ENCODE measurements at places on chromosomes 1 and 21. TPM values are rescaled to one million over a fixed set of nuclear protein-coding genes. Genes with fewer than 3 reads are reported as not detected.

DNA sequence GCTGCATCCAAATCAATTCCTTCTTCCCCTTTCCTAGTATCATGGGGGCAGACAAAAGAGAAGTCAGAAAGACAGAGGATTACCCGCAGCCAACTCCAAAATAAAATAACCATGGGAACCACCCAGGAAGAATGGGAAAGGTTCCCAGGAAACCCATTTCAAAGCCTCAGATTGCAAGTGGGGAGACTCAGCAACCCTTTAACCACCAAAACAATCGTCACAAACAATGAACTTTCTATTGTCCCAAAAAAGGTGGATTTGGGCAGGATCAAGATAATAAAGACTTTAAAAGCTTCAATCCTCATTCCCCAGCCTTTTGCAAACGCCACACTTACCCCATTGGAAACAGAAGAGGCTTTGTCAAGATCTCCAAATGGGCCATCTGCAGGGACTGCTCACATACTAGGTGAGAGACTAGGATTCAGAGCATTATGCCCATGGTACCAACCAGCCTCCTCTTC, 5.1 kb downstream of the TIAM1 start:
- DNase-seq, result no peak

DNA sequence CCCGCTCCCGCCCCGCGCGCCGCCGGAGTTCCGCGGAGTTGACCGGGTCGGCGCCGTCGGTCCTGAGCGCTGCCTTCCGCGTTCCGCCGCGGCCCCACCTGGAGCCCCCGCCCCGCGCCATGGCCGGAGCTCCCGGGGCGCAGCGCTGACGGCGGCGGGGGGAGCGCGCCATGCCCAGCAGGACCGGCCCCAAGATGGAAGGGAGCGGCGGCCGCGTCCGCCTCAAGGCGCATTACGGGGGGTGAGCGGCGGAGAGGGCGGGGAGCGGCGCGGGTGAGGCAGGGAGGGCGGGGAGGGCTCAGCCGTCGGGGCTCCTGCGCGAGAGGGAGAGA, 216 bp downstream of the PRKCZ start:
- no peak for DNase-seq

DNA sequence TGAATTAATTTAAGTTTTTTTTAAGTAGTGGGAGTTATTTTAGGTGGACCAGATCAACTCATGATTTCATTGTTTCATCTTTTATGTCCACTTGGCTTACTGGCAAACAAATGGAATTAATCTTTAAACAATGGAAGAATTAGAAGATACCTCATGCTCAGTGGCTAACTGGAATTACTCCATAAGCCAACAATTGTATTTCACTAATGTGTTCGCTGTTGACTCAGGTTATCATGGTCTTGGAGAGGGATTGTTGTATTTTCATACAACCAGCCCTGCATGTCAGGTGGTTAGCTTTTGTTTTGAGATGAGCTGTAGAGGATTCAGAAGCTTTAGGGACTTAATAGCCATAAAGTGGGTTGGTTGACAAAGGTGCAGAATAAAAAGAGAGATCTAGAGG, 57.2 kb upstream of the HMCN1 start:
- no peak for DNase-seq

GRCh38 chr1:225522588-225523262, 94.9 kb upstream of the LBR start:
- DNase-seq, result no peak

CDA gene
- total RNA-seq, result 10.1 TPM

SNAPIN gene
- 61.0 TPM for total RNA-seq
